ENCODE measurements at places on chromosomes 2 and 18. TPM values are rescaled to one million over a fixed set of nuclear protein-coding genes. Genes with fewer than 3 reads are reported as not detected.

DNA sequence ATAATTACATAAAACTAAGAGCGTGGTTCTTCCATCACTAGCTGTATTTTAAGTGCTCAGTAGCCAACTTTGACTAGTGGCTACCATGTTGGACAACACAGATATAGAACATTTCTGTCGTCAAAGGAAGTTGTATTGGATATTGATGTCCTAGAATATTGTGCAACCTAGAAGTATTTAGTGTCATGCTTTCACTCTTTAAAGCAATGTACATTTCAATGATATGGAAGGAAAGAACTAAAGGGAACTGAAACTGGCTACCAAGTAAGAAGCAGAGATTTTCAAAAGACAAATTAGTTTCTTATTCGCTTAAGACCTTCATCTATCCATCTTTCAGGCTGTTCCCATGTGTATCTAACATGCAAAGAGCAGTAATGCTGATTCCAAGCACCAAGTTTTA is 85.4 kb upstream of the EML6 start:
- DNase-seq = no peak

GRCh38 chr2:150404147-150404546 is 83.3 kb downstream of the RND3 start:
- no peak for DNase-seq

DNA sequence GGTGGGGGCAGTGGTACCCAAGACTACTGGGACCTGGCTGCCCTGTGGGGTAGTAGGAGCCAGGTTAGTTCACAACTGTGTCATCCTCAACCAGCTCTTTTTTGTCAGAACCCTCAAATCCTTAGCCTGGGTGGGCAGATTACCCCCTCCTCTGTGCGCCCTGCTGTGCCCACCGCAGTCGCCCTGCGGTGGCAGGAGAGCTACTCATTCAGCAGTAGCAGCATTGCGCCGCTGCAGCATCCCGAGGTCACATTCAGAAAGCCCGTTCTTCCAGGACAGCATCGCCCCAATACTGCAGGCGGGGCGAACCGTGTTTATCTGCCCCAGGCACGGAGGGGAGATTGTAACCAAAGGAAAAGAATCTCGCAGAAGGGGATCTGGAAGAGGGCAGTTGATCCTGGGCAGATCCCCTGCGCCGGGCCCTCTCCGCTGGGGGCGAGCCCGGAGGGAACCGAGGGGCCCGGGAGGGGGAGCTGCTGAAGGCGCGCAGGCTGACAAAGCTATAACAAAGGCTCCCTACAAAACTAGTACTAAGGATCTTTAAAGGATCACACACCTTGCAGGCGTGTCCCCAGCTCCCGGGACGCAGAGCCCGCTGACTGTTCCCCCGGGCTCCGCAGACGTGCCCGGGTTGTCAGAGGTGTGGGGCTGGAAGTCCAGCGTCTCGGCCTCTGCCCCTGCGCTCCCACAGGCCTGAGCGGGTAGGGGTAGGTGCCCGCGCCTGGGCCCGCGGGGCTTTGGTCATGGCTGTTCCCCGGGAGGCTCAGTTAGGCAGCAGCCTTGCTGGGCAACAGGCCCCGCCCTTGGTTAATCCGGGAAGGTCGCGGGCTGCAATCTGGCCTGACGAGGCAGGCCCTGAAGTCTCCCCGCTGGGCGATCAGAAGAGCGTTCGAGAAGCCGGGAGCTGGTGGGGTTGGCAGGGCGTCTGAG is 13.2 kb downstream of the POU3F3 start:
- DNase-seq = no peak

DNA sequence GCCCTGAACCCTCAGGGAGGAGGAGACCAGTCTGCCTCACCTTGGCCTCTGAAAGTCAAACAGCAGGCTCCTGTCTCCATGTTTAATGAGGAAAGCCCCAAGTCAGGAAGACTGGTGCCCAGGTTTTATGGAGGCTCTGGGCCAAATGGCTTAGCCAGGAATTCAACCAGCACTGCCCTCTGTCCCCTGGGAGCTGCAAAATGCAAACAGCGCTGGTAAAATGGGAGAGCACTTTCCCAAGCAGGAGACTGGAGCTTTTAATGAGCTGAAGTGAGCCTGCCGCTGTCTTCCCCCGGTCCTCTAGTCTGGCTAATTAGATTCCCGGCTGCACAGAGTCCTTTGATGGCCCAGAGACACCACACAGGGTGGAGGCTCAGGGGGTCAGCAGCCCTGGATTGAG is 276.0 kb upstream of the TRIB2 start:
- DNase-seq = no peak

DNA sequence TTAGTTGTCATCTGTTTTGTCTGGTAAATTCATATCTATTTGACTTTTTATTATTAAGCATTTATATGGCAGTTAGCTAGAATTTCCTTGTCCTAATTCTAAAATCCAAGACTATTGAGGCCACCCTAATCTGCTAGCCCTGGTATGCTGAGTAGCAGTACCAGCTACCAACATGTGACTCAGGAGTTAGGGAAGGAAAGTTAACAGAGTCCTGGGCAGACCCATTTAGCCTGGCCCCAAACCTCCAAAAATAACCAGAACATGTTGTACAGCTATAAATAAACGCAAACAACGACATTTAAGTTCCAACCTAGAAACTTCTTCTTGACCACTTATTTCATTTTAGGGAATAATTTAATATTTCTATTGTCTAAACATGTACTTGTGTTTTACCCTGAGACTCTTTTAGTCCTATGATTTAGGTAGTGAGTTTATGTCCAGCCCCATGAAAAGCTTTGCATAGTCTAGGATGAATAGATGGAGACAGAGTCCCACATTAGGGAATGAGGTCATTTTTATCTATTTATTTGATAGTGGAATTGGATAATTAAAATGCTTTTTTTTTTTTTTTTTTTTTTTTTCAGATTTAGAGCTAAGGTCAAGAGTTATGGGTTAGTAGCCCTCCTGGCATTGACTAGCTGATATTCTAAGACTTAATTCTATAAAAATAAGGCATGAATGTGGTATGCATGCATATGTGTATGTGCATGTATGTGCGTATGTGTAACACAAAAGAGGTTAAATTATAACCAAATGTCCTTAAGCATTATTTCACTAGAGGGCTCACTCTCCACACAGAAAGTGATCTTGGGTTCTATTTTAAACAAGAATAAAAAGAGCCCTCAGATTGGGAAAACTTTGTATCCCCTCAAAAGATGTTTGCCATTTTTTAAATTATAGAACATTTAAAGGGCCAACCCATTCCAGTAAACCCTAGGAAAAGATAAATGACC is 160.1 kb upstream of the MAPRE2 start:
- DNase-seq = no peak

Gene GRB14
- 3.4 TPM for total RNA-seq

Gene DPP10
- 12.2 TPM for total RNA-seq

Gene CNGA3
- 0.63 TPM for total RNA-seq

Gene TDRD15
- total RNA-seq = not detected
